ENCODE measurements at places on chromosomes 2 and 18. TPM values are rescaled to one million over a fixed set of nuclear protein-coding genes. Genes with fewer than 3 reads are reported as not detected.

ALPI gene
- total RNA-seq, result not detected

MYO3B gene
- 0.22 TPM for total RNA-seq

TEX51 gene
- not detected for total RNA-seq

GPR155 gene
- 0.74 TPM for total RNA-seq

PHLPP1 gene
- total RNA-seq, result 16.5 TPM

SALL3 gene
- total RNA-seq, result 0.51 TPM

MC2R gene
- not detected for total RNA-seq

CROCC2 gene
- total RNA-seq, result 0.36 TPM

GPR39 gene
- 4.0 TPM for total RNA-seq

BOD1L2 gene
- not detected for total RNA-seq

LRRC30 gene
- total RNA-seq, result not detected

ANKRD62 gene
- total RNA-seq, result not detected

FARSB gene
- 18.5 TPM for total RNA-seq

MYOM1 gene
- total RNA-seq, result 1.1 TPM

EN1 gene
- 0.42 TPM for total RNA-seq

MATN3 gene
- total RNA-seq, result 3.1 TPM

APOB gene
- total RNA-seq, result 22.2 TPM

FAP gene
- total RNA-seq, result not detected

GMCL1 gene
- total RNA-seq, result 39.2 TPM

CBLN2 gene
- total RNA-seq, result 0.18 TPM

UCN gene
- 2.4 TPM for total RNA-seq

HNMT gene
- 17.6 TPM for total RNA-seq

FTCDNL1 gene
- 1.2 TPM for total RNA-seq

LHCGR gene
- total RNA-seq, result not detected

PCARE gene
- not detected for total RNA-seq

TMEM198 gene
- 8.2 TPM for total RNA-seq

ANKRD30B gene
- total RNA-seq, result not detected

NEUROD1 gene
- 33.3 TPM for total RNA-seq

POMC gene
- 6.5 TPM for total RNA-seq

EPC2 gene
- 53.1 TPM for total RNA-seq

SEMA4C gene
- total RNA-seq, result 74.8 TPM

KCTD1 gene
- 34.0 TPM for total RNA-seq

LGALSL gene
- 22.6 TPM for total RNA-seq

TCF23 gene
- total RNA-seq, result not detected

LCT gene
- 0.19 TPM for total RNA-seq

DIPK1C gene
- not detected for total RNA-seq

CCDC68 gene
- 2.9 TPM for total RNA-seq

PTH2R gene
- total RNA-seq, result 3.5 TPM

TDRD15 gene
- 0.04 TPM for total RNA-seq

SERPINB5 gene
- not detected for total RNA-seq

ABCG5 gene
- not detected for total RNA-seq

NYAP2 gene
- total RNA-seq, result not detected

MERTK gene
- total RNA-seq, result 20.1 TPM

CHST9 gene
- total RNA-seq, result 38.9 TPM

SCN7A gene
- 3.3 TPM for total RNA-seq
